ENCODE measurements at places on chromosomes 4 and X. TPM values are rescaled to one million over a fixed set of nuclear protein-coding genes. Genes with fewer than 3 reads are reported as not detected.

CDKL2 gene
- total RNA-seq, result 15.8 TPM

- no peak for DNase-seq
Observed at GRCh38 chr4:127778102-127778501, 4.0 kb upstream of the HSPA4L start.

LGI2 gene
- total RNA-seq, result 0.44 TPM

DNA sequence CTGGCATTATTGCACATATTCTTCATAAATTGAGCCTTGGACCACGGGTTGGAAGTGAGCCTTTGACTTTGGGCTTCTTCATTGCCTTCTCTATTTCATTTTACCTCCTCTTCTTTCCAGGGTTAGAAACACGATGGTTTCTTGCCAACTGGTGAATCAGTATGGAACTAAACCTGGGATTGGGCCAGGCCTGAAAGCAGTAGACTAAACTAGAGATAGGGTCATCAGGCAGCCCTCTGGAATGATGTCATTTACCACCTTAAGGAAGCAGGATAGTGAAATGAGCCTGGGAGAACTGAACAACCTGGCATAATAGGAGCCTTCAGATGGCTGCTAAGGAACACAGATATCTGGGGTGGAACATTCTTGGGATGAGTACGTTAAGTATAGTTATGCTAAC is 67.5 kb upstream of the ATP8A1 start:
- DNase-seq, result no peak

- no peak for DNase-seq
Observed at GRCh38 chr4:3415471-3416141, 26.2 kb upstream of the HGFAC start.

- DNase-seq, result no peak
Observed at GRCh38 chrX:50430917-50431575, 39.6 kb downstream of the DGKK start.
